Sciatic nerve (tissue), 2 donors: ENCODE measurements at places on chromosomes 2 and 18. TPM values are rescaled to one million over a fixed set of nuclear protein-coding genes. Genes with fewer than 3 reads are reported as not detected.

OR6B2 gene
- total RNA-seq = 5.1 TPM

FRZB gene
- total RNA-seq = 17.1 TPM

ANKRD30BL gene
- total RNA-seq = not detected

LYPD6 gene
- 10.0 TPM for total RNA-seq

VPS4B gene
- total RNA-seq = 60.4 TPM

PDE11A gene
- 2.4 TPM for total RNA-seq

THUMPD2 gene
- total RNA-seq = 17.8 TPM

CRACDL gene
- total RNA-seq = 12.4 TPM

PROM2 gene
- total RNA-seq = 3.0 TPM

KCNG2 gene
- total RNA-seq = 0.22 TPM

ERFE gene
- 0.58 TPM for total RNA-seq

PLEKHH2 gene
- 58.9 TPM for total RNA-seq

ALMS1 gene
- total RNA-seq = 28.2 TPM

MDH1 gene
- 81.0 TPM for total RNA-seq

CCDC121 gene
- 7.6 TPM for total RNA-seq

DNA sequence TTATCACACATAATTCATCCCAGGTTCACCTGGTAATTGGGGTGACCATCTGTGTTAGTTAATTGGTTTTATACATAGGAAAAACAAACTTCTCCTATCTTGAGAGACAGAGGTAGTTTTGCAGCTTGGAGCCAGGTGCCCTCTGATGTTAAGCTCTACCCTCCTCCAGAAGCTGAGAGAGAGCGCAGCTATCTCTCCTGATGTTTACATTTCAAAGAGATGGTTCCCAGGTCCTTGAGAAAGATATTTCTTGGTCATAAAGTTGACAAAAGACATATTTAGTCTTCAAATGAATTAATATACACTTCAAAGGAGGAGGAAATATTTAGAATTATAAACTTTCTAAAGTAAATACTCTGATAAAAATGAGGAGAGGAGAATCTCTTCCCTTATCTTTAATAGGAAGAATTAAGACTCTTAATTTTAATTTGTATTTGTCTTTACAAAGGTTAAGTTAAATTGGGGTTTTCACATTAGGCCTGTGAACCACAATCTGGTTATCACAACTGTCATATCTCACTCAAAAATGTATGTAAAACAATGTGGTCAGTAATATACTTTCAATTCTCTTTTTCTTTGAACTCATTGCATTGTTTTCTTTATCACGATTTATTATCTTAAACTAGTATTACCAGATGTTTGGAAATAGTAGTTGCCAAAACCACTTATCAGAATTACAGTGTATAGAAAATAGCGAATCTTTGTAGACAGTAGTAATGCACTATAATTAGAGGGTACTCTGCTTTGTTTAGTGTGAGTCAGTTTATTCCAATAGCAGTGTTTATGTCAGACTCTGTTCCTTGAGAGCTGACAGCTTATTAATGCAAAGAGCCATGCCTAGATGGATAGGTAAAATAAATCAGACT is 26.8 kb downstream of the SERPINB4 start:
- DNase-seq = no peak

DNA sequence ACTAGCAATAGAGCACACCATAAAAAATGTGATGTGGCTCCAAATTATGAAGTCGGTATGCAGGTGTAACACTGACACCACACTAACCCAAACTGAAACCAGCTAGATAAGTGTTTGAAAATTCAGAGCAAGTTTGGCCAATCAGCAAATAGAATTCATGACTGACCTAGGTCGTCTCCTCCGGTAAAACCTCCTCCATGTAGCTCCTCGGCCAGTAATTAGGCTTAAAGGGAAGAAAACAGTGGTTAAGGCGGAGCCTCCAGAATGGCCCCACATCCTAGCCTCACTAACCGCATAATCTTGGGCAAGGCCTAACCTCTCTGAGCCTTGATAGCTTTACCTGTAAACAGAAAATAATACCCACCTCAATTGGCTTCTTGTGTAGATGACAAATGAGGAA is 30.1 kb downstream of the C1D start:
- no peak for DNase-seq

DNA sequence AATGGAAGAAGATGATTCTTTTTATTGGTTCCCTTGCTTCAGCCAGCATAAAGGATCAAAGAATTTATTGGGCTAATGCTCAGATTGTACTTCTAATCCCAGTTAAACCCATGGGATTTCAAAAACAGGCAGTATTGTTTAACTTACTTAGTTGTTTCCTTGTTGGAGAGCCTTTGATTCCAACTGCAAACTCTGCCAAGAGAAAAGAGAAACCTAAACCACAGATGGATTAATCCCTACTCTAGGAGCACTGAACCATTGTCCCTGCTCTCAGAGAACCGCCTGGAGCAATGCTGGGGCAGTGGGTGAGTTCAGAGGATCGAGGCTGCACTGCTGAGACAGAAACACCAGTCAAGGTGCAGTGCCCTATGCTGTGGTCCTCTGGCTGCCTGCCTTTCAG is 44.9 kb upstream of the SIGLEC15 start:
- DNase-seq = no peak

DNA sequence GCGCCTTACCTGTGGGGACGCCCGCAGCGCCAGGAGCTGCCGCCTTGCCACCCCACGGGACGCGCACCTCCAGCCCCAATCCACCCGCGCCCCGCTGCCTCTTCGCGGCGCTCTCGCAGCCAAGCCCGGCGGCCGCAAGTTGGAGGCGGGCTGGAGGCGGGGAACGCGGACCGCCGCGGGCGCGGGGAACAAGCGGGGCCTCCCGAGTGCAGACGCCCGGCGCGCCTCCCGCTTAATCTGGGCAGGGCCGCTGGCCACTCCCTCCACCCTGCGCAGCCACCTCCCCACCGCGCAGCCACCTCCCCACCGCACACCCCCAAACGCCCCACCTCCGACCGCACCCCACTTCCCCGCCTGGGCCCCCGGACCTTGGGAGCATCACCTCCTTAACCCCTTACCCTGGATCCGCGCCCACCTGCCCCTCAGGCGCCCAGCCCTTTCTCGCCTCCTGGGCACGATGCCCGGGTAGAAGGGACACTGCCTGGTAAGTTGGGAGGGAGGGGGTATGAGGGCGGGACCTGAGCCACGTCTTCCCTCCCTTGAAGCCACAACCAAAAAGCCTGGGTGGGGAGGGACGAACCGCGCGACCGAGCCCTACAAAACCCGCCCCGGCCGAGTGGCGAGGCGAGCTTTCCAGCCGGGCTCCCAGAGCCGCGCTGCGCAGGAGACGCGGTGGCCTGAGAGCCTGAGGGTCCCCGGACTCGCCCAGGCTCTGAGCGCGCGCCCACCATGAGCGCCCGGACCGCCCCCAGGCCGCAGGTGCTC is at the start of the genes COL4A3 and COL4A4:
Gene COL4A3 (plus strand): TSS at position 627 of the 765 bp plus-strand sequence. CDS start 103 bp downstream, at position 730.
Gene COL4A4 (minus strand): TSS at position 208 of the 765 bp plus-strand sequence. CDS start 16,722 bp downstream, outside the sequence.
- DNase-seq = peak; percentile 58

GRCh38 chr2:216856406-216857065 is 3.3 kb downstream of the TNP1 start:
- no peak for DNase-seq

DNA sequence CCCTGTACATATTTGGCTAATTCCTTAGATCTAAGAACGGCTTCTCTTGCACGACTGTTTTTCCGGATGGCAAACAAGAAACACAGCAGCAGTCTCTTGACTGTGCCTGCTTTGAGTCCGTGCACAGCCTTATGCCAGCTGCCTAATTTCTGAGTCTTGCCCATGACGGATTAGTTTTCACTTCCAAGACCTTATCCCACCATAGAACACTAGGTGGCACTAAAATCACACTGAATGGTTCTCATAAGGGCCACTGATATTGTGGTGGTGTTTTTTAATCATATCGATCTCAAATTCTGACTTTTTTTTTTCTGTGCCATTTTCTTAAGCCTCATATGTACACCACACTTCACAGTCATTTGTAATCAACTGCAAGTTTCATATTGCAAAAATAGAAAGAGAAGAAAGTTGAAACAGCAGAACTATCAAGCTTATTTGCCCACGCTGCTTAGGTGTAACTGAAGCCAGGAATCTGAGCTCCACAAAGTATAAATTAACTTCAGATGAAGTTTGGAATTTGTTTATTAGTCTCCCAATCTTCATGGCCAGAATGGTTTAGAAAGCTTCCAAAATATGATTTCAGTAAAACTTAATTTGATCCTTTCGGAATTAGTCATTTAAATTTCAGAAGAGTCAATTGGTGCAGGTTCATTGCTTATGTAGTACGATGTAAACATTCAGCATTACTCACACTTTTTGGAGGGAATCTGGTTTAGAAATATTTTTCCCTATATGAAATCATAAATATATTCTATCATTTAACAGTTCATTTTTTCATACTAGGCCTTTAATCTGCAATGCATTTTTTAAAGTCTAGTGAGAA is 45.5 kb upstream of the SCN7A start:
- DNase-seq = no peak

- DNase-seq = no peak
Observed at GRCh38 chr18:9866627-9867026, 19.1 kb upstream of the TXNDC2 start.

GRCh38 chr2:225725726-225726125 is 326.2 kb downstream of the NYAP2 start:
- DNase-seq = no peak

- DNase-seq = no peak
Observed at GRCh38 chr2:118548880-118549488, 298.5 kb downstream of the EN1 start.

- DNase-seq = no peak
Observed at GRCh38 chr2:144424559-144425240, 95.2 kb downstream of the ZEB2 start.

DNA sequence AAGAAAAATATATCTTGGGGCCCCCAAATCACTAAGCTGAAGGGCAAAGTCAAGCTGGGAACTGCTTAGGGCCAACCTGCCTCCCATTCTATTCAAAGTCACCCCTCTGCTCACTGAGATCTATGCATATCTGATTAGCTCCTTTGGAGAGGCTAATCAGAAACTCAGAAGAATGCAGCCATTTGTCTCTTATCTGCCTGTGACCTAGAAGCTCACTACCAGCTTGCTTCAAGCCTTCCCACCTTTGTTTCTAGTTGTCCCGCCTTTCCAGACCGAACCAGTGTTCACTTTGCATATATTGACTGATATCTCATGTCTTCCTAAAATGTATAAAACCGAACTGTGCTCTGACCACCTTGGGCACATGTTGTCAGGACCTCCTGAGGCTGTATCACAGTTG is 479.4 kb downstream of the METTL4 start:
- no peak for DNase-seq

GRCh38 chr18:63258749-63259566 is 60.6 kb downstream of the BCL2 start:
- DNase-seq = no peak

DNA sequence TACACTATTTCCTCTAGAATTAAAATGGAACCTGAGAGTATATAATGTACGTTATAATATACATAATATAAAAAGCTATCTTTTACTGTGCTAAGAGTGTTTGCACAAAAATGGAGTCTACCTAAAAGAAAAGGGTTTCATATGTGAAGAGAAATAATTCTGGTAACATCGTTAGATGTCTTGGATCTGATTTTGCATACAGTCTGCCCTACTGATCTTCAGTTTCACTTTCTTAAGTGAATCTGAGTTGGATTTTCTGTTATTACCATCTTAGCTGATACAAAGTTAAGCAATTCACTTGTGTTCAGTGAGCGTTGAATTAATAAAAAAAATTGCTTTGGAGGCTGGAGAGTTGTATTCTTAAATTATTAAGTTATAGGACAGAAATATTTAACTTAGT is 502.1 kb upstream of the TMEFF2 start:
- DNase-seq = no peak

- no peak for DNase-seq
Observed at GRCh38 chr18:24026457-24026856, 11.9 kb downstream of the TTC39C start.

- no peak for DNase-seq
Observed at GRCh38 chr18:23433360-23433759, 19.7 kb upstream of the RIOK3 start.

DNA sequence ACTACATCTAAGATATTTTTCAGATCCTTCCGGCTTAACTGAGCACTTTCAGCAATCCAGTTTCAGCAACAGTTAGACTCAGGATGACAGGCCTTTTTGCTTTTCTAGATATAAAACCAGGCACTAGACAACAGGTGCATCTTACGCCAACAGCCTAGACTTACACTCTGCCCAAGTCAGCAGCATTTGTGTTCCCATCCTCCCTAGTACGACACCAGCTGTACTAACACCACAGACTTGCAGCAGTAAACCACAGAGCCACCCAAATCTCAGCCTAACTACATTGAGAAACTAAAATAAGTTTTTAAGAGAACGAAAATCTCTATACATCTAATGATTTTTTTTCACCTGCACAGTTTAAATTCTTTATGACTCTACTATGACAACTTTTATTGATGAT is 89.9 kb upstream of the DNMT3A start:
- DNase-seq = no peak

GRCh38 chr2:239171643-239172042 is 229.2 kb downstream of the HDAC4 start:
- no peak for DNase-seq

GRCh38 chr2:164103271-164103670 is 367.5 kb upstream of the FIGN start:
- DNase-seq = no peak

DNA sequence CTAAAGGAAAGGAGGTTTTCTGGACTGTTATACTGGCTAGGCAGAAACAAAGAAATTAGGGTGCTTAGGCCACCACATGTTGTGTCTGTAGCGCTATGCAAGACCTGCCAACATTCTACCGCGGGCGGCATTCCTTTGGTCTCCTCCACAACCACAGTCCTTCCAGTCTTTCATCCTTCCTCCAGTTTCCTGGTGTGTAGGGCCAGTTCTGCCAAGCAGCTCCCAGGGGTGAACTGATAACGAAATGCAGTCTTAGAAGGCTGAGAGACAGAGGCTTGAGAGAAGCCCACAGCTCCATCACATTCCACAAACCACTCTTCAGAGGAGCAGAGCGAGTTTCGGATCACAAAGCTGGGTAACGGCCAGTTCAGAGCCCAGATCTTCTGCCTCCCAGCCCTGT is 19.5 kb upstream of the CXXC1 start:
- no peak for DNase-seq

GRCh38 chr2:14273650-14274049 is 358.9 kb upstream of the LRATD1 start:
- no peak for DNase-seq

GRCh38 chr2:189516546-189516945 is 64.0 kb downstream of the SLC40A1 start:
- DNase-seq = no peak

DNA sequence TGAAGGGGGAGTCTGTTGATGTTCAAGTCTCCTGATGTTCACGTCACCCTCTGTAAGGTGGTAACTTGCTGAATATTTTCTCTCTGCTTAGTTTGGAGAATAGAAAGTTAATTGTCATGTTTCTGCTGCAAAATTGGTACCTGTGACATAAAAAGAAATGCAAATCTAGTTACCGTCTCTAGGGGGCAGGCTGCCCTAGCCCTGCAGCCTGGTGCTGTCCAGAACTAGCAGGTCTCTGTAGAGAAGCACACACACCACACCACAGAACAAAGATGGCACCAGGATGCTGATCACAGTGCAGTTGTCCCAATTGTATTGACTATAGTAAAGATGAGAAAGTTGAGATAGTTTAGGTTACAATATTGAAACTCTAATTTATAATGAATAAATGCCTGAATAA is 47.0 kb downstream of the SLC9A4 start:
- no peak for DNase-seq
